ENCODE measurements at places on chromosomes 16 and 17. TPM values are rescaled to one million over a fixed set of nuclear protein-coding genes. Genes with fewer than 3 reads are reported as not detected.

DNA sequence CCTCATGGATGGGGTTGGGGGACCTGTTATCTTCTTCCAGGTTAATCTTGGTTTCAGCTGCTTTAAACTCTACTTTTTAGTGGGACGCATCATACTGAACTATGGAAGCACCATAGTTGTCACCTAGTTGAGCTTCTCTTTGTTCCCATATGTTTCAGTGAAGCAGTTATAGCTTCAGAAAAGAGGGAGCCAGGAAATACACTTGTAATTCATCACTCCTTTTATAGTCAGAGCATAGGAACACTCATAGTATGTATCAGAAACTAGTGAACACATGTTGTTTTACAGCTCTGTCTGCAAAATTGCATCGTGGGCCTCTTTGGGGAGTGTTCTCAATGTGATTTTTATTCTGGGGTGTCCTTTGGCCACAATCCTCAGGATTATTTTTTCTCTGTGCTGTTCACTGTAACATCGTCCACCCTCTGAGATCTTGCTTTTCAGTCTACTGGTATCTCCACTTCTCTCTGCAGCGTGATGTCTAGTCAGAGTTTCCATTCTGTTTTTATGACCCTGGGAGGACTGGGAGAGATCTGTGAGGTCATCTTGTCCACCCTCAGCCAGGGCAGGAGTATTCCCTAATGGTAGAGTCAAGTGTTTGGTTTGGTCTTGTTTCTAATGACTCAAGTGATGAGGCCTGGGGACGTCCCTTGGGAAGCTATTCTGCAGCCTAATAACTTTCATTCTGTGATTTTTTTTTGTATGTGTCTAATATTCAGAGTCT is 585.4 kb downstream of the WWOX start:
- DNase-seq: peak; percentile 68

Gene CACNA1G
- 4.3 TPM for polyA plus RNA-seq

DNA sequence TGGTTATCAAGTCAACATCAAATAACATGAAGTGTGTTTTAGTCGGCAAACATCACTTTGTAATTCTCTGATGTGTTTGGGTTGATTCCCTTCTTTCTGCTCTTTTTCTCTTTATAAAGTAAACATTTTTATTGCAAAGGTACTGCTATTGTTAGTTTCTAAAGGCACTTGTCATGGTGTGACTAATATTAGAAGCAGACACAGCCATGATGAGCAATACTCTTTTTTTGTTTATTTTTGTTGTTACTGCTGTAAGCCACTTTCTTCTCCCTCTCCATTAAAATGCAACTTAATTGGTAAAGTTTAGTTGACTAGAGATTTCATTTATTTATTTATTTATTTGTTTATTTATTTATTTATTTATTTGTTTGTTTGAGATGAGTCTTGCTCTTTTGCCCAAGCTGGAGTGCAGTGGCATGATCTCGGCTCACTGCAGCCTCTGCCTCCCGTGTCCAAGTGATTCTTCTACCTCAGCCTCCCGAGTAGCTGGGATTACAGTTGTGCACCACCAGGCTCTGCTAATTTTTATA is 424.7 kb downstream of the WWOX start:
- no peak for DNase-seq

DNA sequence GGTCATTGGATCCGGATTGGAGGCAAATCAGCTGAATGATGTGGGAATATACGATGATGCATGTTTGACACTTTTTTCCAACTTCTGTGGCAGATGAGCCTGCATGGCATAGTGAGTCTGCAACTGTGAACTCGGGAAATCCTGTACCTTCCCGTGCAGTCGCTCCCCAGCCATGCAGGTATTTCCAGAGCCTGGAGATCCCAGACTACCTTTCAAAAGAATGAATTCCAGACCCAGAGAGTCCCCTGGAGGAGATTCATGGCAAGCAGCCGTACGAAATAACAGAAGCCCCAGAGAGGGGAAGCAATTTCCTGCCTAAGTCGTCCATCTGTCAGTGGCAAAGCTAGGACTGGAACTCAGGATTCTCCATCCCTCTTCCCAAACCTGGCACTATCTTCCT is 75.7 kb upstream of the FAM20A start:
- DNase-seq: no peak

- DNase-seq: no peak
These were observed 96.2 kb upstream of the CDYL2 start for GRCh38 chr16:80900593-80900954.

DNA sequence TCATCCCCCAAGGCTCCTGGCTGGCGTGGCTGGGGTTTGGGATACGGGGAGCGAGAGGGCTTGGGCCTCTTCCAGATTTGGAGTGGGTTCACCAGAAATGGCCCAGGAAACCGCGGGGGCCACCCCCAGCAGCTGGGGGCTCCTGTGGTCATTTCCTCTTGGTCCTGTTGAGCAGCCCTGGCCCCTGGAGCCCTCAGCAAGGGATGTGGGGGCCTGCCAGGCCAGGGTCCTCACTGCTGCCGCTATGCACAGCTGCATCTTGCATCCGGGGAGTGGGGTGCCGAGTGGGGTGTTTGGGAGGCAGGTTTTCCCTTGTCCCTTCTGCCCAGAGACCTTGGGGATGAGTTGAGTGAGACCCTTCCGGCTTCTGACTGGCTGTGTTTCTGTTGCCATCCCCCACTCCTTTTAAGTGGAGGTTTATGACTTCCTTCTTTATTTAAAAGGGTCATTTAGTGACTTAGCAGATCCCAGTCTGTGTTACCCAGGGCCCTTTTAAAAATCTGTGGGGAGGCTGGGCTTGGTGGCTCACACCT is 319.8 kb downstream of the SEC14L1 start:
- DNase-seq: peak; percentile 53

GRCh38 chr17:55521186-55521585 is 9.9 kb upstream of the SMIM36 start:
- no peak for DNase-seq

GRCh38 chr17:49290690-49291359 is 60.2 kb upstream of the PHOSPHO1 start:
- DNase-seq: no peak

Gene DNAAF1
- polyA plus RNA-seq: 0.68 TPM

- peak; percentile 61 for DNase-seq
These were observed 841 bp downstream of the RAPGEFL1 start for GRCh38 chr17:40178021-40178601.

DNA sequence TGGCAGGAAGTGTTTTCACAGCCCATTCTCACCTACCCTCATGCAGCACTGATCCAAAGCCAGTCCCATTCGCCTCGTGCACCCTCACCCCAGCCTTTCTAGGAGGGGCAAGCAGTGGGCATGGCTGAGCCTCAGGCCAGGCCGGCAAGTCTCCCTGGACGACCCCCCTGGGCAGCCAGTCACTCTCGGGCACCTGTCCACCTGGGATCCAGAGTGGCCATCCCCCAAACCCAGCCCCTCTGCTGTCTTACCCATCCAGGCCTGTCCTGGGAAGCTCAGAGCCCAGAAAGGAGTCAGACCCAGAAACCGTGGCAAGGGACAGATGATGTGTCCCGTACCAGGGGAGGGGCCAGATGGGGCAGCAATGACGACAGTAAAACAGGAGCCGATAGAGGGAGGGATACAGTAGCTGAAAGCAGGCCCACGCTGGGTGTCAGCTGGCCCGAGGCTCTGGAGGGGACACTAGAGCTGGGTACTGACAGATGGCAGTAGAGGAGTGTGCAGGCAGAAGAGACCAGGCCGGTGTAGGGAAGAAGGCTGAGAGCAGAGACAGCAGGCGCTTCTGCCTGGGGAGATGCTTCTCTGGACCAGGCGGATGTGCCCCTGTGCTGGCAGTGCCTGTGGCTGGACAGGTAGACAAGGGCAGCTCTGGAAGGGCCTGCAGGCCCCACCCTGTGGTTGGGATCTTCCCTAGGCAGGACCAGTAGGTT is 5.8 kb downstream of the CMTM3 start:
- DNase-seq: no peak

DNA sequence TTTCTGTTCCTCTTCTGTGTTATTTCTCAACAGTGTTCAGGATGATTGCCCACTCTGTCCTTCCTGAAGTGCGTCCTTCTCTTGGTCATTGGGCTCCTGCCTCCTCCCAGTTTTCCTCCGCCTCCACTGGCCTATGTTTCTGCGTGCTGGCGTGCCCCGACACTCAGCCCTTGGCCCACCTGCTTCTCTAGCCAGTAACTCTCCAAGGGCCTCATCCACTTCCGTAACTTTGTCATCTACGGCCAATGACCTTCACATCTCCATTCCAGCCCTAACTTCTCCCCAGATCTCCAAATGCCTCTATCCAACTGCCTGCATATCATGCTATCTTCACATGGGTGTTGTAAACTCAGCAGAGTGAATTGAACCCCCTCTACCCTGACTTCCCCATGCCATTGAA is 39.6 kb upstream of the RPL38 start:
- DNase-seq: no peak

- no peak for DNase-seq
These were observed 202.4 kb downstream of the SEC14L1 start for GRCh38 chr17:77343031-77343800.

Gene FADS6
- 0.05 TPM for polyA plus RNA-seq

GRCh38 chr16:48524348-48525200 is 85.4 kb downstream of the N4BP1 start:
- DNase-seq: no peak

Gene SERPINF2
- polyA plus RNA-seq: 1.1 TPM

Gene SEC14L5
- 1.4 TPM for polyA plus RNA-seq

DNA sequence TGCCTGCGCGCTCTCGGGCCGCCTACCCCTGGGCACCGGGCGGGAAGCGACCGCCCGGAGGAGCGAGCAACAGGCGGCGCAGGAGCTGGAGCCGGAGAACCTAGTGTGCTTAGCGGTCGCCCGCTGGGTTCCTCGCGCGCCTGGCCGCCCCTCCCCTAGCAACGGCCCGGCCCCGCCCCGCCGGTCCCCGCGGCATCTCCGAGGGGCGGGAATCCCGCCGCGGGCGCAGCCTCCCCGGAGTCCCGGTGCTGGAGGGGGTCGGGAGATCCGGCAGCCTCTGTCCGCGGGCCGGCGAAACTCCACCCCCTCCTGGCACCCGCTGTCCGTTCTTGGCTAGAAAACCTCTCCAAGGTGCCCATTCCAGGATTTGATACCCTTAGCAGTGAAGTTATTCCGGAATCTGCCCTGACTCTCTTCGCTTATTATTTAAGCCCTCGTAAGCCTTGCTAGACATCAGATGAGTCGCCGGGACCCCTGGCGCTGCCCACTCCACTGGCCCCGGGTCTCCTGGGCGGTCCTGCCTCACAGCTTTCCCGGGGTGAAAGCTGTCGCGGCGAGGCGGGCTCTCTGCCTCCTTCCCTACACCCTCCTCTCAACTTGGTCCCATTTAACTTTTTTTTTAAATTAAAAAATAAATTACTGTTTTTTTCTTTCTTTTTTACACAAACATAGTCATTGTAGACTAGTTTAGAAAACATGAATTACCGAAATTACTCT is at the start of gene RPRML:
Gene RPRML (minus strand): TSS at position 107 of the 717 bp plus-strand sequence. CDS start 246 bp downstream, outside the sequence.
- peak; percentile 75 for DNase-seq

GRCh38 chr17:82490512-82491195 is 28.9 kb upstream of the FOXK2 start:
- DNase-seq: peak; percentile 41

DNA sequence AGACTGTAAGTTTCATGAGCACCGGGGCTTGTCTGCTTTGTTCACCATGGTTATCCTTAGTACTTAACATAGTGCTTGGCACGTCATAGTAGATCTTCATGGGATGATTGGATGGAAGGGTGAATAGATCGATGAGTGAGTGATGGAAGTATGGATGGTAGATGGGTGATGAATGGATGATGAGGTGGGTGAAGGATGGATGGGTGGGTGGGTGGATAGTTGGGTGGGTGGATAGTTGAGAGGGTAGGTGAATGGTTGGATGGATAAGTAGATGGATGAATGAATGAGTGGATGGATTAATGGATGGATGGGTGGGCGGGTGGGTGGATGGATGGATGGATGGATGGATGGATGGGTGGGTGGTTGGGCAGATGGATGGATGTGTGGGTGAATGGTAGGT is 133.2 kb upstream of the PLCG2 start:
- no peak for DNase-seq

- no peak for DNase-seq
These were observed 29.4 kb downstream of the C16orf87 start for GRCh38 chr16:46801428-46802049.

DNA sequence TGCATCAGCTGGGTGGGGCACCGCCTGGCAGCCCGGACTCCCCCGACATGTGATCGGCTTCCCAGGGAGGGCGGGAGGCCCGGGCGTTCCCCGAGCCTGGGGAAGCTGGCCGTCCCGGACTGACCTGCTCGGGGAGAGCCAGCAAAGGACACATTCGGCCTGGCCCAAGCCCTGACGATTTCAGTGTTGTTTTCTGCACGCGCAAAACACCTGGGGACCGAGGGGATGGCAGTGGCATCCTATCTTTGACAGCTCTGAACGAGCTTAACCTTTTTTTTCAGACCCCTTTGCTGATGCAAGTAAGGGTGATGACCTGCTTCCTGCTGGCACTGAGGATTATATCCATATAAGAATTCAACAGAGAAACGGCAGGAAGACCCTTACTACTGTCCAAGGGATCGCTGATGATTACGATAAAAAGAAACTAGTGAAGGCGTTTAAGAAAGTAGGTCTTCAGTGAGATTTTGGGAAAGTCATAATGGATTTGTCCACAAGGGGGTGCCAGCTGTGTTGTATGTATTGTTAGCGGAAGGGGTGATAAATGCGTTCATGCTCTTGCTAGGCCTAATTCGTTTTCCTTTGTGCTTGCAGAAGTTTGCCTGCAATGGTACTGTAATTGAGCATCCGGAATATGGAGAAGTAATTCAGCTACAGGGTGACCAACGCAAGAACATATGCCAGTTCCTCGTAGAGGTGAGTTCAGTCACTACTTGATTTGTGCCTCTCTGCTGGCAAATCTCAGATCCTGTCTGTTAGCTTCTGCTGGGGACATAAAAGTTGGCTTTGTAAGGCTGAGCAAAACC is 1.0 kb downstream of the EIF1 start:
- no peak for DNase-seq

DNA sequence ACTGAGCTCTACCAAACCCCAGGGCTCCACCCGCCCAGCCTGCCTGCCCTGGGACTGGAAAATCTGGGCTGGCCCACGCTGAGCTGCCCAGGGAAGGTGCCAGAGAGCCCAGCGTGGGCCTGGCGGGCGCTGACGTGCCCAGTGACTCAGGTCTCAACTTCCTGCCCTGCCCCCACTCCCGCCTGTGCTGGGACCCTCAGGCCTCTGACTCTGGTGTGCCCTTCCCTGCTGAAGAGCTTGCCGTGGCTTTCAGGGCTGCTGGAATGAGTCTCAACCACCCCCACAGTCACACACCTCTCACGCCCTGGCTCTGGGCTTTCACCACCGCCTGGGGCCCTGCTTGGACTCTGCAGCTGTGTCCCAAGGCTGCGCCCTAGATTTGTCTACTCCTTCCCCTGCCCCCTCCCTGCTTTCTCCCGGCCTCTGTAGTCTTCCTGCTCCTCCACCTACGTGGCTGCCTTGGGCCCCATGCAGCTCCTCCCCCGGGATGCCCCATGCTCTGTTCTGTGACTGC is 10.4 kb downstream of the LLGL1 start:
- no peak for DNase-seq

Gene ZACN
- polyA plus RNA-seq: 1.5 TPM

Gene WRAP53
- polyA plus RNA-seq: 5.1 TPM

DNA sequence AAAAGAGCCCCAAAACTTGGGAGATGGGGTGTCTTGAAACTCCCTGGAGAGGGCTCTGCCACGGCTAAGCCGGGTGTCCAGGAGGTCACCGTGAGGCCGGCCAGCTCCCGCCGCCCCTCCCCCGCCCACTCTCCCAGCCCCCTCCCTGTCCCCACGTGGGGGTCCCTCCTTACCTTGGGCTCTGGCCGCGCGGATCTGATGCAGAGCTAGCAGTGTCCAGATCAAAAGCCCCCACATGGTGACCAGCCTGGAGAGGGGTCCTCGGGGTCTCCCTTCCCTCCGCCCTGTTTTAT is 447 bp downstream of the SDK2 start:
- DNase-seq: no peak

Data from right cardiac atrium (tissue), 5 donors.